Stimulated activated CD4-positive, alpha-beta T cell treated with anti-CD3 and anti-CD28 coated beads, Interleukin-1b, Interleukin-23, amount 100 ng/mL, for 1 hour (primary cell): ENCODE measurements at places on chromosomes 4 and X.

- DNase-seq, result no peak
These were observed 31.4 kb upstream of the RELL1 start for GRCh38 chr4:37717576-37717975.

DNA sequence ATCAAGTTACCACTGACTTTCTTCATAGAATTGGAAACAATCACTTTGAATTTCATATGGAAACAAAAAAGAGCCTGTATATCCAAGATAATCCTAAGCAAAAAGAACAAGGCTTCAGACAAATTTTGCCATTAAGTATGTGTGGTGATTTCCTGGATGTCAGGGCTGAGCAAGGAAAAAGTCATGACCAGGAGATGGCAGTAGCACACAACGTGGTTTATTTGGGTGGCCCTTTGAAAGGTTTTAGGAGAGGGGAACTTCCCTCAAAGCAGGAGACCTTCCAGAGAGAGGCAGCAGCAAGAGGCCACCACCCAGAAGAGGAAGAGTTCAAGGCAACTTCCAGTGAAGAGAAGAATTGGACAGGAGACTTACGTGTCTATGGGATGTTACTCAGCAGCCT, 18.1 kb upstream of the ZXDB start:
- DNase-seq, result no peak

GRCh38 chrX:123330229-123330942, 146.3 kb downstream of the GRIA3 start:
- no peak for DNase-seq

DNA sequence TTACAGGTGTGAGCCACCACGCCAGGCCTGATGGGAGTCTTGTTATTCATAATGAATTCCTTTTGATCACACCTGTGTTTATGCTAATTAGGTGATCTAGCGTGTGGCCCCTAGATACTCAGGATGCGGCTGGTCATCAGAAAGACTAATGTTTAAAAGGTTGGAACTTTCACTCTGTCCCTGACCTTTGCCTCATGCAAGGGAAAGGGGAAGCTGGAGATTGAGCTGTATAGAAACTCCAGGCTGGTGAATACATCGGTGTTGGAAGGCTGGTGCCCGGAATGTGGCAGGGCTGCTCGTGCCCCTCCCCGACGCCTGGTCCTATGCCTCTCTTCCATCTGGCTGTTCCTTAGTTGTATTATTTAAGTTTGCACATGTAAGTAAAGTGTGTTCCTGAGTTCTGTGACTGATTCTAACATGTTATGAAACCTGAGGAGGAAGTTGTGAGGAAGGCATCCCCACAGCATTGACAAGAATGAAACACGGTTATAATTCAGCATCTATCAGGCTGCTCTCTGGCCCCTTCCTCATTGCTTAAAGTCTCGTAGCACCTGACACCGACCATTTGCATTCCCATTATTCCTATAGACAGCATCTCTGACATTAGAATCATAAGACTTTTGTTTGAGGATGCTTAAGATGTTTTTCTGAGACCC, 28.9 kb downstream of the CASP3 start:
- DNase-seq, result no peak
